Thyroid gland (tissue), 4 donors: ENCODE measurements at places on chromosomes 13 and 19.
A peak's percentile ranks its signal among the peaks of the same experiment; 100 is the strongest.

DNA sequence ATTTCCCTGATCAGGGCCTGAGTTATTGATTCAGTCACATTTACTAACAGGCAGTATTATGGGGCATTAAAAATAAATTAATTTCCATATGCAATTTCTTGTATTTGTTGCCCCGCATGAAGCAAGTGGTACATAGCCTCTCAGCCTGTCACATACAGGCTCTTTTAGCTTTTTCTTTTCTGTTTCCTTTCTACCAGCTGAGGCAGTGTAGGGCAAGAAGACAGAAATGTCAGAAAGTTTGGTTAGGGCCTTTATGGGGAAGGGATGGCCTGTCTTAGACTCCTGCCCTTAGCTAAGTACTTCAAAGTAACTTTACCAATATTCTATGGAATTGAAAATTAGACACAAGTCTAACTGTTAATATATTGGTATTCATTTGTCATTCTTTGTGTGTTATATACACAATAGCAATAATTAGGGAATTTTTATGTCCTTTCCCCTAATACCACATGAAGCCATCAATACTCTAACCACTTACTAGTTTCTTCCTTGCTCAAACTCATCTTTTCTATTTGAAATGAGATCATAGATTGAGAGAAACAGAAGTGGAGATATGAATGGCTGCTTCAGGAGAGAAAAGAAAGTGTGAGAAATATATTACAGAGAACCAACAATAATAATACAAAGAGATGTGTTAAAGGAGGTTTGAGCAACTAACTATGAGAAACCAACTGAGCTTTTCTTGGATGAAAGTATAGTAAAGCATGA lies 669.6 kb downstream of the PCDH17 start:
- no peak for DNase-seq

DNA sequence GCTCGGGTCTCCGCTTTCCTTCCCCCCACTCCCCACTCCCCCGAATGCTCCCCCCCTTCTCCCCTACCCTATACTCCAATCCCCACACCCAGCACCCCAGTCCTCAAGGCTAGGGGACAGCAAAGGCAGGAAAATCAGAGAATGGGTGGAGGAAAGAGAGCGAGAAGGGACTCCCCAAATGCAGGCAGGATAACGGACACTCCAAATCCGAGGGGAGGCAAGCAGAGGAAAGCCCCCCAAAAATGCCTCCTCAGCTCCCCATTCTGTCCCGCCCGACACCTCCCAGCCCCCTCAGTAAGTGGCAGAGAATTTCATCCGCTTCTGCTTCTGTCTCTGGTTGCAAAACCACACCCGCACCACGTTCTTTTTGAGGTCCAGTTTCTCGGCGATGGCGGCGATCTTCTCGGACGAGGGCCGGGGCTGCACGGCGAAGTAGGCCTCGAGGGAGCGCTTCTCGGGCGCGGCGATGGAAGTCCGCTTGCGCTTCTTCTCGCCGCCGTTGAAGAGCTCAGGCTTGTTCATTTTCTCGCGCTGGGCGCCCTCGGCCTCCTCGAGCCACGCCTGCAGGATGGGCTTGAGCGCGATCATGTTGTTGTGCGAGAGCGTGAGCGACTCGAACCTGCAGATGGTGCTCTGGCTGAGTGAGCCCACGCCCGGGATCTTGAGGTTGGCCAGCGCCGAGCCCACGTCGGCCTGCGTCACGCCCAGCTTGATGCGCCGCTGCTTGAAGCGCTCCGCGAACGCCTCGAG lies 2.1 kb downstream of the POU4F1 start:
- DNase-seq = no peak

GRCh38 chr19:19274146-19274545 lies 1.0 kb upstream of the TM6SF2 start:
- no peak for DNase-seq

GRCh38 chr19:3514930-3515329 lies 8.8 kb downstream of the FZR1 start:
- DNase-seq = no peak

DNA sequence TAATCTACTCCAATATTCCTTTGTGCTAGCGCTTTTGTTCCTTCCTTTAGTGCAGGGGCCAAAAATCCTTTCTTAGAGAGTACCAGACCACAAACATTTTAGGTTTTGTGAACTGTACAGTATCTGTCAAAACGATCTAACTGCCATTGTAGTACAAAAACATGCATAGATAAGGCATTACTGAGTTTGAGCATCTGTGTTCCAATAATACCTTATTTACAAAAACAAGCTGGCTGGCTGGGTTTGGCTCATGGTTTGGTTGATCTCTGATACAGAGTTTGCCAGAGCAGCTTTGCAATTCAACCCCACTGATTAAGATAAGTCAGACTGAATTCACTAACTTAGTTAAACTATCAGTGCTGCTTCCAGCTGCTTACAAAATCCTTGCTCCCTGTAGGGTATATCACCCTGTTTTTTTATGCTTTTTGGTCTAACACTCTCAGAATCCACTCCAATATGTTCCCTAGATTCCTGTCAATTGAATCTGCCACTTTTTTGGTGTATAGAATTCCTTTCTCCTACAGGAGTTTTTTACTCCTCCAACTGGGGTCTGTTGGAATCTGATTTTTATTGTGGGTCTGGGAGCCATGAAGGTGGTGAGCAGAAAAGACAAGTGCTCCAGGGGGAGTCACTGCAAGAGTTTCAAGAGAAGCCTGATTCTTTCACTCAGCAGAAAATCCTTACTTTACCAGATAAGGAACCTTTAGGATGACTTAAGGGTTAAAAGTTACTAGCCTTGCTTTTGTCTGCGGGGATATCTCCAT lies 1399.4 kb downstream of the EFNB2 start:
- DNase-seq = no peak

GRCh38 chr13:30112602-30113435 lies 194.5 kb downstream of the KATNAL1 start:
- DNase-seq = peak; percentile 76

DNA sequence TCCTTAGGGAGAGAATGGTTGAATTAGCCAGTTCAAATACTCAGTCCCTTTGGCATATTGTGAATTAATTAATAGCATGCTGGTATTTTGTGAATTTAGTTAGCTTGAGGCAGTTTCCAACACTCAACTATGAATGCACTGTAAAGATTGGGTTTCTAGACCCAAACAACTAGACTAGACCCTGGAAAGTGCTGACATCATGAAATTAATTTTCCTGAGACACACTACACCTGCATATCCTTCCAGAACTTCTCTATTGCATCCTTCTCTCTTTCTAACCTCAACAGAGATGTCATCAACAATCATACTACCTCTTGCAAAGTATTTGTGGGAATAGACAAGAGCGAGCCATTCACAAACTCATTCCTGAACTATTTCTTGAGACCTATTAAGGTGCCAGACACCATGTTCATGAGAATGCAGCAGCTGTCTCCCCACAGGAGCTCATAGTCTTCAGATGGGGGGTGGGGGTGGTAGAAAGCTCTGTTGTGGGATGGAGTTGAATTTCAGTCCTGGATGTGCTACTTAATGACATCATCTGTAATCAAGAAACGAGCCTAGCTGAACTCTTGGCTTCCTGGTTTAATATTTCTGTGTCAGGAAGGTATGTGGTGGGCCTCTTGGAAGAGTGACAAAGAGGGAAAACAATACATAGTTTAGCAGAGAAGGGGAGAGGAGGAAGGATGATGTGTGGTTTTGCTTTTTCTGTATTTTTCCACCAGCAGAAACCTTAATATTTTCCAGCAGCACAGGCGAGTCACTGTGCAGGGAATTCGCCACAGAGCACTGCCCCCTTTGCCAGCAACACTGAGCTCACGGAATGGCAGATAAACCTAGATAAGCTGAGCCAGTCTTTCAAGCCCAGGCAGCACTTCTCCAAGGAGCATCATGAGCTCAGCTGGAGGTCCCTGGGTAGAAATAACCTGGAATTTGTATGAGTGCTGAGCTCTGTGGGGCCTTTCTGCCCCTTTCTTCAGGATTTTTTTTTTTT lies 53.1 kb upstream of the CYSLTR2 start:
- DNase-seq = no peak

GRCh38 chr13:107365466-107366215 lies 797.7 kb upstream of the ARGLU1 start:
- DNase-seq = no peak

- DNase-seq = no peak
Measured at GRCh38 chr13:20395061-20395916, 130.4 kb downstream of the CRYL1 start.

DNA sequence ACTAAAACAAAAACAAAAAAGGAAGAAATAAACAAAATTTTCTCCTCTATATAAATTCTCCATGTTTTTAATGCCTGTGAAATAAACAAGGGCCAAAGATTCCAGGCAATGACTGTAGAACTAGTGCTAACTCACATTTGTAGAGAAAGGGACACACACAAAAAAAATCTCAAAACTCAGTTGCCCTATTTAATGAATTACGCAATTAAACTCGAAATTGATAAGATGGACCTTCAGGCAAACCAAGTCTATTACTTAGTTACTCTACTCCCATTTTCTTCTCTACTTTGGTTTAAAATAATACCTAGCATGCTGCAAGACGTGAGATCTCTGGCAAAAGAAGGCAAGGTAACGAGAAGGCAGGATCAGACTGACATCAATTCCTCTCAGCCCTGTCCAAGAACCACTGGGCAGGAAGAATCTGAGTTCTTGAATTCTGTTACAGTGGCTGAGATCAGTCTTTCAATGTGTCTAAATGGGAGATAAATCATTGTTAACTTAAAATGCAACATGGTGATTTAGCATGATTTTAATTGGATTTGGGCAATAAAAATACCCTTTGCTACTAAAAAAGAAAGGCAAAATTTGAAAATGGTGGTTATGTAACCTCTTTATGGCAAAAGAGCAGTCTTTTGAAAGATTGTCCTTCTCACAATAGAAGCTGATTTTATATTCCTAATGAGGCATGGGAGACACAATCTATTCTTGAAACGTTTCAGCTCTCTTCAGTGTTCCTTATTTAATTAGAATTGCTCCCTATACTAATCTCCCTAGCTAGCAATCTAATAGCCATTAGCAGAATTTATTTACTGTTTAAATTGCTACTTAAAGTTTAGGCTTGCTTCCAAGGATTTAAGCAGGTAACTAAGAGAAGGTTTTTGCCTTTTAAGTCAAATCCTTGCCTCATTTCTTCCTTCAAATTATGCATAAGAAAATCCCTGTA lies 25.9 kb downstream of the SPRY2 start:
- DNase-seq = no peak

GRCh38 chr13:99958406-99959126 lies 13.0 kb downstream of the ZIC5 start:
- DNase-seq = no peak

GRCh38 chr13:113169277-113170272 lies 11.1 kb downstream of the PROZ start:
- no peak for DNase-seq

- no peak for DNase-seq
Measured at GRCh38 chr13:79389026-79389425, 17.0 kb downstream of the RBM26 start.

GRCh38 chr19:1133471-1133929 lies 29.7 kb downstream of the GPX4 start:
- peak; percentile 24 for DNase-seq

DNA sequence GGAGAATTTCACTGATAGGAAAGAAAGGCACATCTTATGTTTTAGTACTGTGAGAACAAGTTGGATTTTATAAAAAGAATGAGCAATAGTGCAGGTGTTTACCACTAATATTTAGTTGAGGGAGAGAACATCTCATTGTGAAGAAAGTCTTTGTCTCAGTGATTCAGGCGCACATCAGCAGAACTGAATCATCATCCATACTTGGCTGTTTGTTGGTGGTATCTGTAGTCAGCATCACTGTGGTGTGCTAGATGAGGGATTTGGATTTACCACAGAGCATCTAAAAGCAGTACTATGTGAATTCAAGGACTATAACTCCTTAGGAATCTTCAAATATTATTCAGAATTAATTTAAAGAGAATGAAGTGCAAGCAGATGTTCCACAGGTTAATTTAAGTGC lies 1380.5 kb upstream of the ATXN8OS start:
- DNase-seq = no peak

- DNase-seq = no peak
Measured at GRCh38 chr19:46448601-46449000, 19.9 kb upstream of the PNMA8C start.

- peak; percentile 96 for DNase-seq
Measured at GRCh38 chr19:35744430-35745327, 539 bp downstream of the U2AF1L4 start.

GRCh38 chr13:112879283-112879833 lies 89.7 kb upstream of the MCF2L start:
- DNase-seq = no peak
